ENCODE measurements at places on chromosomes 7 and 10.

GRCh38 chr10:11049806-11050205, 32.1 kb downstream of the CELF2 start:
- no peak for DNase-seq

- DNase-seq: no peak
These were observed 75.0 kb downstream of the GPR141 start for GRCh38 chr7:37758501-37759045.

DNA sequence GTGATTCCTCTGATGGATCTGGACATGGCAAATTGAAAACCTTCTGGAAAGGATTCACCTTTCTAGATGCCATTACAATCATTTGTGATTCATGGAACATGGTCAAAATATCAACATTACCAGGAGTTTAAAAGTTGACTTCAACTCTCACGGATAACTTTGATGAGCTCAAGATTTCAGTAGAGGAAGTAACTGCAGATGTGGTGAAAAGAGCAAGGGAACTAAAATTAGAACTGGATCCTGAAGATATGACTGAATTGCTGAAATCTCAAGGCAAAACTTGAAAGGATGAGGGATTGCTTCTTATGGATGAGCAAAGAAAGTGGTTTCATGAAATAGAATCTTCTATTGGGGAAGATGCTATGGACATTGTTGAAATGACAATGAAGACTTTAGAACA, 293.6 kb downstream of the ARHGAP12 start:
- no peak for DNase-seq

DNA sequence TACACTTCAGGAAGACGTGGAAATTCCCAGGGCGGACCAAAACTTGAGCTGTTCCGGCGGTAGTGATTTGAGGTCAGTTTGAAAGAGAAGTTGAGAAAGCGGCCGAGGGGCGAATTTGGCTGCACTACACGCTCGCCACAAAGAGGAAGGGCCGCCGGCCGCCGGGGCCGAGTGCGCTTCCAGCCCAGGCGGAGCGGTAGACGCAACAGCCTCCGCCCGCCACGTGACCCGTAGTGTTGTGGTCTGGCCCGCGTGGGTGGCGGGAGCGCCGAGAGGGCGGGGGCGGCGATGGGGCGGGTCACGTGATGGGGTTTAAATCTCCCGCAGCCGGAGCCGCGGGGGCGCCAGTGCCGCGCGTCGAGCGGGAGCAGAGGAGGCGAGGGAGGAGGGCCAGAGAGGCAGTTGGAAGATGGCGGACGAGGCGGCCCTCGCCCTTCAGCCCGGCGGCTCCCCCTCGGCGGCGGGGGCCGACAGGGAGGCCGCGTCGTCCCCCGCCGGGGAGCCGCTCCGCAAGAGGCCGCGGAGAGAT, at the start of gene SIRT1:
SIRT1 (plus strand) TSS at position 344 of the 529 bp plus-strand sequence; CDS start at position 410, 66 bp downstream.
- DNase-seq: peak; percentile 97

DNA sequence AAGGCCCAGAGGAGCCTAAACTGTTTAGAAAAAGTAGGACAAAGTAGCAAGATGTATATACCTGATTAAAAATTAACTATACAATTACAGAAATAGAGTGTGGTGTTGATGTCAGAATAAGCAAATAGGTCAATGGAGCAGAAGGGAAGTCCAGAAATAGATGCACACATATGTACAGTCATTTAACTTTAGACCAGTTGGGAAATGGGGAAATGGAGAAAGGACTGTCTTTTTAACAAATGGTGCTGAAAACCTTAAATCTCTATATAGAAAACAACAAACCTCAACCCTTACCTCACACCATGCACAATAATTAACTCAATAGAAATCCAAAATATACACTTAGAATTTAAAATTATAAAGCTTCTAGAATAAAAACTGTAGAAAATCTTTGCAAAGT, 72.2 kb downstream of the CH25H start:
- DNase-seq: no peak

GRCh38 chr10:131553581-131553980, 242.1 kb upstream of the TCERG1L start:
- DNase-seq: no peak

GRCh38 chr10:79270466-79271246, 76.6 kb upstream of the PPIF start:
- DNase-seq: no peak

- DNase-seq: peak; percentile 62
These were observed 43.8 kb downstream of the EXOC6 start for GRCh38 chr10:92891885-92892690.

GRCh38 chr7:54112567-54112966, 429.6 kb upstream of the VSTM2A start:
- DNase-seq: no peak

GRCh38 chr10:131270461-131271190, 40.9 kb downstream of the TCERG1L start:
- no peak for DNase-seq

DNA sequence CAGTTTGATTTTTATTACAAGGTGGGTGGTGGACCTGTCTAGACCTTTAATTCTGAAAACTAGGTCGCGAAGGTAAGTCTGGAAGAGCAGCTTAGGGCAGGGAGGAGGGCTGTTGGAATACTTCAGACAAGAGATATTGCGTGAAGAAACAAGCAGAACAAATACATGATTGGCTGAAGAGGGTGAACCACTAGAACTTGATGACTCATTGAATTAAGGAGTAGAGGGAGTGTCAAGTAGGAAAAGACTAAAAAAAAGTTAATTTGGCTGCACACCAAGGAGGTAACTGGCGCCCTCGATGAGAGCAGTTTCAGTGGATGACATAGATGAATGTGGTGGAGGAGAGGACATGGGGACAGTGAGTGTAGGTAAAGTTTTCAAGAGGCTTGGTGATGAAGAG, 41.3 kb downstream of the WNT2 start:
- DNase-seq: no peak

DNA sequence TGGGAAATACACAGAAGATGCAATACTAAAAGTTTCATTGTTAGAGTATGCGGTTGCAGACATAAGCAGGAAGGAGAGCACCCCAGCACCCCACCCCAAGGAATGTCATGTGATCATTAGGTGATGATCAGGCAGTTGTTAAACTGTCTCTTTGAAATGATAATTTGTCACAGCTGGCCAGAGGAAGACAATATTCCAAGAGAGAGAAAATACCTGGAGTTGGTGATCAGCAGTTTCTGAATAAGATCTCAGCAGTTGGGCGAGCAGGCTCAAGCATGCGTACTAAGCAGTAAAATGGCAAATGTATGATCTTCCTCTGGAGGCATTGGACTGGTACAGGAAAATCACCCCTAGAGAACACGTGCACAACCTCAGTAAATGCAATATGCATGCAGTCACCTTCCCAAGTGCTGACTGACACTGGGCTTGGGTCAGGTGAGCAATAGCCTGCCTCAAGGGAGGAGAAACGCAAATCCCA, 250.1 kb upstream of the MBL2 start:
- peak; percentile 60 for DNase-seq

- no peak for DNase-seq
These were observed 390.8 kb downstream of the POM121L12 start for GRCh38 chr7:53426145-53426750.

DNA sequence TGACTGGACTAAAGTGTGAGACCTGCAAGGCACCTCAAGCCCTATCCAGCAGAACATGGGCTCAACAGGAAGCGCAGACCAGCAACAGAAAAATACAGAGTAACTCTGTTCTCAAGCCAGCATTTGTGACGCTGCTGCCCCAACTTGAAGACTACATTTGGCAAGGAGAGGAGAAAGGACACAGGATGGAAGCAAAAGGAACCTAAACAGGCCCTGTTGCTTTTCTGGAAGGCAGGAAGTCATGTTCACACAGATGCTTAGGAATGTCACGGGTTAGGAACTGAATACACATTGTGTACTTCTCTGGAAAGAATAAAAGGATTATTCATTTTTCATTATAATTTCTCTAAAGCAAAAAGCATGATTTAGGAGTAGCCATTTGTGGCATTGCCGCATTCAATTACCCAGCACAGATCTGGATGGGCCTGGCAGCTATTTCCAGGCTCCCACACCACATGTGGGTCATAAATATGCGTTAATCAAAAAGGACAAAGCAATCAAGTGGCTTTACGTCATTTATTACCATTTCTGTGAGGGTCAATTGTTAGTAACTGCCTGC, 19.8 kb upstream of the TOMM7 start:
- no peak for DNase-seq

DNA sequence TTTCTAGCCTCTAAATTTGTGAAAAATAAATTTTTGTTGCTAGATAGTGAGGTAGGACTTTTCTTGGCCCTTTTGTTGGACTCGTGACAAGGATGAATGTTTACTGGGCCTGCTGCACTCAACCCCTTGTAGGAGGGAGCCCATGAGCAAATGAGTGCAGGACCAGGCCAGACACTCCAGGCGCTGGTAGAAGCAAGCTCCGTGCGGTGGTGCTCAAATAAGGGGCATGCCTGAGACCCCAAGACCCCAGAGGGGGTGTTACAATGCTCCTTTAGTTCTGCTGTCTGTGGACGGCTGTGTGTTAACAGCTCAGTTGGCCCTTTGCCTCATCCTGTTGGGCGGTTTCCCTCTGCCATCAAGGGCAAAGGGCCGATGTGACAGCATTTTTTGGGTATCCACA, 1195.3 kb upstream of the PHF14 start:
- DNase-seq: no peak

DNA sequence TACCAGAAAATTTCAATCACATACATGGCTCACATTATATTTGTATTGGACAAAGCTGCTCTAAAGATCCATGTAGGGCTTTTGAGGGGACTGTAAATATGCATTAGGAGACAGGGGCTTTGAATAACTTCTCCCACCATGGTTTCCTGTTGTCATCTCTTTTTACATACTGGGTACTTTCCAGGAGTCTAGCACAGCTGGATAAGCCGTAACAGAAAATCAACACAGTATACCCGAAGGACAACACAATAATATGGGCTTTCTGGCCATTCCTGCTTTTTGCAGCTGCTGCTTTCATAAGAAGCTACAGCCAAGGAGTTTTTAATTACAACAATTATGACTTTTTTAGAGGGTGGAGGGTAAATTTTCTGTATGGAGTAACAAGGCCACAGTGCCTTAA, 63.4 kb upstream of the SRPK2 start:
- DNase-seq: no peak

GRCh38 chr7:106111655-106112117, 426 bp downstream of the SYPL1 start:
- no peak for DNase-seq

GRCh38 chr10:52599551-52600200, 172.9 kb downstream of the MBL2 start:
- DNase-seq: no peak

GRCh38 chr7:109950256-109950655, 1140.7 kb upstream of the LRRN3 start:
- no peak for DNase-seq

DNA sequence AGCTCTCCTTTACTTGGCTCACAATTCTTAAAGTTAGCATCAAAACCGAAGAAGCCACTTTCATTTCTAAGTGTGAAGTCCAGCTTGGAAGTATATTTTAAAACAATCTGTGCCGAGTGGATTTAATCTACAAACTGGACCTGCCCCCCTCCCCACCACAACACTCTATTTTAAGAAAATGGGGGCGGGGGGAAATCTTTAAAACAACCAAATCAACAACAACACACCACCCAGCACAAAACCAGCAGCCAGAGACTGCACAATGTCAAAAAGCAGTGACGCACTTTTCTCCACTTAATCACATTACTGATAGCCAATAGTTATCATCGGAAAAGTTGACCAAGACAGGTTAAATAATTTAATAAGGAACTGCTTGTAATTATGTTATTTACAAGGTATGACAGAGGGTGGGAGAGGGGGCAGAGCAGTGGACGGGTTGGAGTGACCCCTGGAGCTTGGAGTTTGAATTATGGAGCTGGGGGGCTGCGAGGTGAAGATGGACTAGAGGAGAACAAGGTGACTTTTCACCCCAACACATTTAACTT, 2.8 kb downstream of the EBF3 start:
- DNase-seq: no peak

- DNase-seq: no peak
These were observed 10.5 kb downstream of the CARD11 start for GRCh38 chr7:3033136-3033535.

DNA sequence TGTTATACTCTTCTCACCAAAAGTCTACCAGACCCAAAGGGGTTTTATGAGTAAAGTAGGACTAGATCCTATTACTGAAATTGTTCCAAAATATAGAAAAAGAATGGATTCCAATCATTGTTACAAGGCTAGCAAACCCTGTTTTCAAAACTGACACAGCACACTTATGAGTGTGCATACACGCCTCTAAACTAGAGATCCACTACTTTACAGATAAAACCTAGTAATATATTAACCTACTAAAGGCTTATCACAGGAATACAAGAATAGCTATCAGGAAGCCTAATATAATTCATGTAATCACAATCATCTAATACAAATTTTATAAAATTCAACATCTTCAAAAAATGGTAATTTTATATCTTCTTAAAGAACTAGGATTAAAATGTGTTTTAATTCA, 52.2 kb downstream of the ERCC6 start:
- DNase-seq: no peak

DNA sequence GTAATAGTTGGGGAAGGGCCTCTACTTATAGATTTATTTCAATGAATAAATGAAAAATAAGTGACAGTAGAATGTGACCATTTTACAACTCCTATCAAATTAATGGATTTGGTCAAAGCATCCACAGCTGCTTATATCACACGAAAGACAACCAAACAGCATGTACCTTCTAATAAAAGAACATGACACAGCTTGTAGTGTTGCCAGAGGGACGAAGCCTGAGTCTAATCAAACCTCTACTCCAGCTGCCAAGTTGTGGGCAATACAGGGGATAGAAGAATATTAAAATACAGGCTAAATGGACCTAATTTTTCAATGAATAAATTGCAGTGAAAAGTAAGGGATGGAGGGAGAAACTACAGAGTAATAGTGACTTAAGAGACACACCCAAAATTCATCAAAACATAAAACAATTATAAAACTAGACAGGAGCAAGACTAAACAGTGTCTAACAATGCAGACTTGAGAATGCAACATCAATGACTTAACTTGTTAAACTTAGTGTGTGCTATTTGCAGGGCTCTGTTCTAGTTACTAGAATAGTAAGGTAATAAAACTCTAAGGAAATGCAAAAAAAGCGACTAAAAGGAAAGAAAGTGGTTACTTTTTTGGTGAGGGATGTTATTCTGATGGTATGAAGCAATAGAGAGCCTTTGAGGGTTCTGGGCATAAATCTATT, 853.8 kb downstream of the GRM8 start:
- DNase-seq: no peak

DNA sequence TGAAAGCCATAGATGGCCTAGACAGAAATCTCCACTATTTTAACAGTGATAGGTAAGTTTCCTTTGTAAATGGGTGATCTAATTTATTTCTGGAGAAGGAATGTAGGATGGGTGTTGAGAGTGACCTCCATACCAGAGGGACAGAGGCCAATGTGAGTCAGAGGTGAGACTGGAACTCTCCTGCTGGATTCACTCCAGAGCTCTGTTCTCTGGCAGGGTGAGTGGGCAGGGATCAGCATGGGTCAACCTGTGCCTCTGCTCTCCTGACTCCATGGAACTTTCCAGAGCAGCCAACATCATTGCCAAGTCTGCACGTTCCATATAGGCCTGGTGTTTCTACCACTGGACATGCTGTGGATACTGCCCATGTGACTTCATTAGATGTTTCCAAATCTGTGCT, 11.4 kb downstream of the AKR1C3 start:
- no peak for DNase-seq

All from H9 (cell line).